ENCODE measurements at places on chromosomes 2 and 18.

DNA sequence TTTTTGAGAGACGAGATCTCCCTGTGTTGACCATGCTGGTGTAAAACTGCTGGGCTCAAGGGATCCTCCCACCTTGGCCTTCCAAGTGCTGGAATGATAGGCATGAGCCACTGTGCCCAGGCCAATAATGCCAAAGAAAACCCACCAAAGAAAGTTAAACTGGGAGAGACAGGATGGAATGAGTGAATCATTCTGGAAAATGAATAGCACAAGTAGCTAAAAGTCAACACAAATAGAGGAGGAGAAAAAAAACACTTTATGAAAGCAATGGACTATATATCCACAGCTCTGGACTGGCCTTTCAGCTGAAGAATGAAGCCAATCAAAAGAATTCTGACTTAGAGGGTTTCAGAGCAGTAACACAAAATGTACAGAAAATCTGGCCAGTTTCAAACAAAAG is 23.9 kb downstream of the IAH1 start:
- no peak for DNase-seq

DNA sequence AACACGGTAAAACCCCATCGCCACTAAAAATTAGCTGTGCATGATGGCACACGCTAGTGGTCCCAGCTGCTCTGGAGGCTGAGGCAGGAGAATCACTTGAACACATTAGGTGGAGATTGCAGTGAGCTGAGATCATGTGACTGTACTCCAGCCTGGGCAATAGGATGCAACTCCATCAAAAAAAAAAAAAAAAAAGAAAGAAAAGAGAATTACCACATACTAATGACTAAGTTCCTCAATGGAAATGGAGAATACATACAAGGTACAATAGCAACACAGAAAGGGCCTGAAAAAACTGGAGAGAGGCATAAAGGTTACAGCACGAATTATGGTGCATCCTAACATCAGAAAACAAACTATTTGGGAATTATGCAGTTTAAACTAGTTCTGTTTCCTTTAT is 81.3 kb downstream of the CDH2 start:
- no peak for DNase-seq

- DNase-seq = no peak
Measured at GRCh38 chr18:62152844-62153243, 34.0 kb downstream of the PIGN start.

- no peak for DNase-seq
Measured at GRCh38 chr2:25920336-25920735, 42.0 kb upstream of the ASXL2 start.

DNA sequence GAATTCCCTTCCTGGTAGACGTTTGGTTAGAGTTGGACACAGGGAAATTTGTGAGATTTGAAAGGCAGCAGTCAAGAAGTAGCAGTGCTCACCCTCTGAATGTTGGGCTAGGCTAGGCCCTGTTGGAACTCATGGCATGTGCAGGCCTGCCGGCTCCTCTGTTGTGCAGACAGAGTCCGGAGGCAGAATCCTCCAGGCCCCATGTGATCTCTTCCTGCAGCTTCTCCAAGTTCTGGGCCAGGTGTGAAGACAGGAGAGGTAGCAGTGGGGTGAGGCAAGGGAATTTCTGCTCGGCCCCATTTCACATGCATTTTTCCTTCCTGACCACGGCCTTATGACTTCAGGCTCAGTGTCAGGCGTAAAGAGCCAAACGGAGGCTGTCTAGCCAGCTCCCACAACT is 36.9 kb upstream of the RAB31 start:
- no peak for DNase-seq

- no peak for DNase-seq
Measured at GRCh38 chr2:64613276-64613675, 40.4 kb downstream of the SERTAD2 start.

- DNase-seq = no peak
Measured at GRCh38 chr2:69683170-69683971, 39.8 kb upstream of the AAK1 start.

DNA sequence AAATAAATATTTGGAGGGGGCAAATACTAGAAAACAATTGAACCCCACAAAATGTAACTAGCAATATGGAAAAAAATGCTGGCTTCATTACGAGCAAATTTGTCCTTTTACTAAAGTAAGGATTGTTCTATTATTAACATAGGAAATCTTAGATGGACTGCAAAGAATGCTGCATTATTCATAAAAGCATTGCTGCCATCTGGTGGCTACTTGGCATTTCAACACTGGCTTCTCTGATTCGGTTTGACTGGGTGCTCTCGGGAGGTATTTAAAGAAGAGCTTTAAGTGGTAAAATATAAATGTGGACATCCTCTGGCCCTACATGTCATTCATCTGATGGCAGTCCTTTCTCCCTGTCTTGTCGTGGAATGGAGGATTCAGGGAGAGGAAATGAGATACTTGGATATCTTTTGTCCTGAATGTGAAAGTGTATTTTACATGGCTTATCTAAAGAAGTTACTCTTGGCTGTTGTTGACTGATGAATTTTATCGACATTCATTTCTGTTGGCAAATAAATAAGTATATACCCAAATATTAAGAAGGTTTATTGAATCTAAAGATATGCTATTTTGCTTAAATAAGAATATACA is 130.2 kb downstream of the ARHGAP15 start:
- no peak for DNase-seq

- DNase-seq = no peak
Measured at GRCh38 chr2:172361360-172361759, 66.0 kb upstream of the ITGA6 start.

GRCh38 chr18:44539926-44540325 is 140.8 kb upstream of the SETBP1 start:
- DNase-seq = no peak

DNA sequence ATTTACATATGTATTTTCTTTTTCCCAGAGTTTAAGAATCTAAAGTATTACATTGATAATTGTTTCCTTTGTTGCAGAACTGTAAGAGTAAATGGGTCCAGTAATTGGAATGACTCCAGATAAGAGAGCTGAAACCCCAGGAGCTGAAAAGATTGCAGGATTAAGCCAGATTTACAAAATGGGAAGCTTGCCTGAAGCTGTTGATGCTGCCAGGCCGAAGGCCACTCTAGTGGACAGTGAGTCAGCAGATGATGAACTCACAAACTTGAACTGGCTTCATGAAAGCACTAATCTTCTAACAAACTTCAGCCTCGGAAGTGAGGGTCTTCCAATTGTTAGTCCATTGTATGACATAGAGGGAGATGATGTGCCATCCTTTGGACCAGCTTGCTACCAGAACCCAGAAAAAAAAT is 183.8 kb upstream of the STON1 start:
- no peak for DNase-seq

GRCh38 chr2:207289295-207290018 is 123.7 kb upstream of the KLF7 start:
- DNase-seq = no peak

DNA sequence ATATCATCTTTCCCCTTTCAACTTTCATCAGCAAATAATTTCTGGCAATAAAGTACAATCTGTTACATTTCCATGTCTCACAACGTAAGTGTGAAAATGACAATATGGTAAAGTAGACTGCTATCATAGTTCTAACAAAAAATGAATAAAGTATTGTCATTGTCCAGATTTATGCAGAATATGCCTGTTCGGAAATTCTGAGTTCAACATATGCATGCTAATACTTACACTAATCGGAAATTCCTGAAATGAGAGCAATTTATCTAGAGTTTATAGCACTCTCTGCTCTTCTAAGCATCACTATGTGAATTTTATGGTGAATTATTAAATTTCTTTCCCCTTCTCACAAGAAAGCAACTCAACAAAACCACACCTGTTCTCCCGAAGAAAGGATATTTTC is 8.1 kb downstream of the CWC22 start:
- no peak for DNase-seq

DNA sequence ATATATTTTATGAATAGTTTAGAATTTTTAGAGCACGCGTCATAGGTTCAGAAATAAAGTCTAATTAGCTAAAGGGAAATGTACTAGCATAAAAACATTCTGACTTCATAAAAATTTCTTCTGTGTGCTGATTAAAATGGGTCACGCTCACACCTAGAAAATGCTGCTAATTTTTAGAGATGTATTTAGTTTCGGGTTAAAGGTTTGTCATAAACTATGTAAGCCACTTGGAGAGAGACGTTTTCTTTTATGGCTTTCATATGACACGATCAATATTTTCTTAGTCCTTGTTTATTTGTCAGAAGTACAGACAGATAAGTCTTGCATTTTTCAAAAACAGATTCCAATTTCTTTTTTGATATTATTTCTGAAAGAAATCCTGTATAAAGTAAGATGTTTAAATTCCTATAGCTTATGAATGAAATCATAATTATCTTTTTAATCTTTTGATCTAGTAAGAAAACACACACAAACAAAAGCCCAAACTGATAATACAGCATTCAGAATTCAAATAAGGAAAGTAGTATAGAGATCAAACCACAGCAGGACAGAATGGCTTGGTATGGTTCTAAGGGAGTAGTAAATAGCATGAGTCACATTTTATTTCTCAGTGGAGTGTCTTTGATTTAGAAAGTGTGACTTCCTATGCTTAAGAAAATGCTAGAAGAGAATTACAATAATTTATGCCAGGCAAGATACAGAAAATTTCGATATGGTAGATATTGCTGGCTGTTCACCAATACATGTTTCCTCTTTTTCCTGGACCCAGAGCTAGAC is 236.6 kb downstream of the GPD2 start:
- DNase-seq = no peak

- DNase-seq = no peak
Measured at GRCh38 chr2:63765117-63765516, 76.6 kb upstream of the UGP2 start.

DNA sequence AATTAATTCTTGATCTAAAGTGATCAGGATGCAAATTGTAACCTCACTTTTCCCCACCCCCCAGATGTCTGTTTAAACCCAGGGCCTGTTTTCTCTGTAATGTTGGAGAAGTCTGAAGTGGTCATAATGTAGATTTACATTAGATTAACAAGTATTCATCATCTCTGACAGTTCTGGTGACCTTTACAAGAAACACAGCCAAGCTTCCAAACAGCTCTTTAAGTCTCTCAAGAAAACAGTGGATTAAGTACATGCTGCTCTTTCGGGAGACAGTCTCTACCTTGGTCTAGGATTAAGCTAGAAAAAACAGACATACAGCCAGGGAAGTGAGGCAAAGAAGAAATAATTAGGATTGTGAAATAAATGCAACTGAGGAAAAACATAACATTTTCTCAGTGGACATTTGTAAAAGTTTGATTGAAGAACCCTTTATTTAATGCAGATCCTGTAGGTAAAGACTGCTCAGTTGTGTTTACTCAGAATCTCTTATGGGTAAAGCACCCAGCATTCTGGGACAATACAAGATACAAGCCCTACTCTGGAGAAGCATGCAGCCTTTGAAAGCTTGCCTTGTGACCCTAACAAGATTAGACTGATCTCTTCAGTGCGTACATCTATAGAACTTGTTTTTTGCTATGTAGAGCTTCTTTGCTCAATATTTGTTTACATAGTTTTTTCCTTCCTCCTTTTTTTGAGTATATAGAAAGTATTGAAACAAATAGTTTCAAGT is 203.9 kb downstream of the PHLPP1 start:
- DNase-seq = no peak

- no peak for DNase-seq
Measured at GRCh38 chr2:10039658-10040410, 3.5 kb upstream of the KLF11 start.

- DNase-seq = no peak
Measured at GRCh38 chr2:226721541-226721940, 78.1 kb downstream of the IRS1 start.

DNA sequence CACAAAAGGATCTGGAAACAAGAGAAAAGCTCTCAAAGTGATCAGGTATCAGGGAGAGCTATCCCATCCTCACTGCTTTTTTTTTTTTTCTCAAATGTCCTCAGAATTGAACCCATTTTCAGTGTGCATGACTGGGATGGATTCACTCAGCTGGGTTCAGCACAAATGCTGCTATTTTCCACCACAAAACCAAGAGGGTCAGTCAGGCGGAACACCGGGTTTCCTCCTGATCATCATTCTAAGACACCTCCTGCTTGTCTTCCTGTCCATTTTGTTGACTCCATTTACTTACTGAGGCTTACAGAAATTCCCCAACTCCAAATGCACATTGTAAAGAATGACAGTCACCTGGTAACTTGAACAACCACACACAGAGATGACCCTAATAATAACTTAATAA is 39.9 kb downstream of the CYRIA start:
- peak; percentile 18 for DNase-seq
